ENCODE measurements at places on chromosomes 7 and 10. TPM values are rescaled to one million over a fixed set of nuclear protein-coding genes. Genes with fewer than 3 reads are reported as not detected.

GRCh38 chr7:98996150-98996552 is 117.8 kb downstream of the TRRAP start:
- peaks cover 2% of the 10 kb centered on the region for H3K36me3 ChIP-seq
- no peaks in the 10 kb centered on the region for H3K27me3 ChIP-seq
- no peaks in the 10 kb centered on the region for H3K4me1 ChIP-seq
- DNase-seq: no peak
- no peak overlapping the region for H3K4me3 ChIP-seq
- no peak overlapping the region for H3K27ac ChIP-seq

DNA sequence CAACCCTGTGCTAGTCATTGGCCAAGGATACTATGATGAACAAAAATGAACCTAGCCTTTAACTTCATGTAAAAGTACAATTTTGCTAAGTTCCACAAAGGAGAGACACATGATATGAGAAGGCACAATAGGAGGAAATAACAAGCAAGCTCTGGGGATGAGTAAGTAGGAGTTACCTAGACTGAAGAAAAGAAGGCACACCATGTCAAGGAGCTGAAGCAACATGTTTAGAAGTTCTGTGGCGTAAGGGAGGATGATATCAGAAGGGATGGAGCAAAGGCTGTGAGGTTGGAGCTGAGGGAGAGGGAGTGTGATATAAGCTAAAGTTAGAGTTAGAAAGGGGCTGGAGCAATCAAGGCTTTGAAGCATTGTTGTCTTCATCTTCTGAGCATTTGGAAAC is 25.6 kb downstream of the KIFBP start:
- H3K36me3 ChIP-seq: no peaks in the 10 kb centered on the region
- H3K4me3 ChIP-seq: no peak overlapping the region
- H3K4me1 ChIP-seq: no peaks in the 10 kb centered on the region
- H3K27ac ChIP-seq: no peak overlapping the region

DNA sequence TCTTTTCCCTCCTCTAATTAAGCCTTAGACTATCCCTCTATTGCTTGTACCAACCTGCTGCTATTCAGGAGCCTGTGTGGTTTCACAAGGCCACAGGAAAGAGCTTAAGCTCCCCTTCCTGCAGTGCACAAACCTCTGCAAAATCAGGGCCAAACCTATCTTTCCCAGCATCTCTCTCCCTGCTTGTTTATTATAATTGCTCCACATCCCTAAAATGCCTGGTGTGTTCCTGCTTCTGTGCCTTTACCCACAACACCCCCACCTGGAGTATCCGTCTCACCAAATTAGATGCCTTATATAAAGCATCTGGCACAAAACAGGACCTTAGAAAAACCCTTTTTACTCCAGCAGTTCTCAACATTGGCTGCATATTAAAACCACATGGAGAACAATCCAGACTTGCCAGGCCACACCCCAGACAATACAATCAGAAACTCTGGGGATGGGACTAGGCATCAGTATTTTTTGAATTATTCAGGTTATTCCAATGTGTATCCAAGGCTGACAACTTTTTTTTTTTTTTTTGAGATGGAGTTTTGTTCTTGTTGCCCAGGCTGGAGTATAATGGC is 16.7 kb downstream of the SEC31B start:
- no peak for DNase-seq
- H3K4me1 ChIP-seq: peaks cover 16% of the 10 kb centered on the region
- H3K27ac ChIP-seq: no peak overlapping the region
- H3K36me3 ChIP-seq: no peaks in the 10 kb centered on the region
- H3K4me3 ChIP-seq: no peak overlapping the region

- peaks cover 21% of the 10 kb centered on the region for H3K27me3 ChIP-seq
- DNase-seq: no peak
- no peak overlapping the region for H3K27ac ChIP-seq
- no peaks in the 10 kb centered on the region for H3K36me3 ChIP-seq
- peaks cover 16% of the 10 kb centered on the region for H3K4me1 ChIP-seq
These were observed 45.5 kb downstream of the AOC1 start for GRCh38 chr7:150897502-150898474.

Gene HMX2
- total RNA-seq: not detected

Gene HECTD2
- total RNA-seq: 19.7 TPM

Measured in hepatocyte (in vitro differentiated cells).